ENCODE measurements at places on chromosomes 2 and 18. TPM values are rescaled to one million over a fixed set of nuclear protein-coding genes. Genes with fewer than 3 reads are reported as not detected.

HDHD2 gene
- total RNA-seq = 34.9 TPM

TUBA3D gene
- not detected for total RNA-seq

AGXT gene
- total RNA-seq = not detected

MORN2 gene
- total RNA-seq = 1.4 TPM

GRB14 gene
- not detected for total RNA-seq

MC4R gene
- total RNA-seq = not detected

ZNF385B gene
- total RNA-seq = not detected

SRD5A2 gene
- not detected for total RNA-seq

ZC3H15 gene
- 69.9 TPM for total RNA-seq

RBM43 gene
- 30.6 TPM for total RNA-seq

CNNM3 gene
- total RNA-seq = 40.0 TPM

SEC11C gene
- total RNA-seq = 36.6 TPM

TNS1 gene
- total RNA-seq = 0.47 TPM

ASPRV1 gene
- total RNA-seq = 2.8 TPM

KIAA2012 gene
- total RNA-seq = not detected

- DNase-seq = no peak
- H3K36me3 ChIP-seq = no peaks in the 10 kb centered on the region
- no peak overlapping the region for H3K4me3 ChIP-seq
- no peaks in the 10 kb centered on the region for H3K4me1 ChIP-seq
- H3K27me3 ChIP-seq = no peaks in the 10 kb centered on the region
Observed at GRCh38 chr2:80530442-80531064, 226.0 kb upstream of the LRRTM1 start.

DNA sequence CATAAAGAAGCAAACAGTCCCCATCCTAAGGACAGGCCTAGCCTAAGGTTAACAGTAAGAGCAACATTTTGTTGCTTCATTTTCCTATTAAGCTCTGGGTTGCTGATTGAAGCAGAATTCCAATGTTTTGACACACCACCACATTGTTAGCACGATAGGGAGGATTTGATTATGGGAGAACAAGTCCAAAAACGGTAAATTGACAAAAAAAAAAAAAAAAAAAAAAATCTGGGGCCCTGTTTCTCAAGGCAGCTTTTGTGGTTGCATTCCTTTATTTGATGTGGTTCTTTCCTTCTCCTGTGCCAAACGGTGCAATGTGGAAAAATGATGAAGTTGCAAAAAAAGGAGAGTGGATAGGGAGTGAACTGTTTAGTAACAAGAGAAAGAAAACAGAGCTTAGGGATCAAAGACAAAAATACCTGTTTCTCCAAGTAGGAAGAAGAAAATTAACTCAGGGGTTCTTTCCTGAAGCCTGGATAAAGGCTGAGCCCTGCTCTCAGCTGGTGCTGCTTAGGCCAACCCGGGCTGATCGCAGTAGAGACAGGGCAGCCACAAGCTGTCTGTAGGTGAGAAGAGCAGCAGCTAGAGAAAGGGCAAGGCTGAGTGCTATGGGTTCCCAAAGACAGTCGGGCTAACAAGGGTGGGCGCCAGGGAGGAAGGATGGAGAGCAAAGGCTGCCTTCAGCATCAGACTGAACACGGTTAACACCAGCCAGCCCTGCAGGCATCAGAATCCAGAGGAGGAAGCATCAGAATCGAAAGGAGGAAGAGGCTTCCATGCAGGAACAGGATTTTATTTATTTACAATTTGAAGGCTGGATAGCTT lies 167.8 kb upstream of the FOSL2 start:
- peaks cover 3% of the 10 kb centered on the region for H3K36me3 ChIP-seq
- DNase-seq = no peak
- H3K4me3 ChIP-seq = no peak overlapping the region
- H3K4me1 ChIP-seq = no peaks in the 10 kb centered on the region
- no peaks in the 10 kb centered on the region for H3K27me3 ChIP-seq

DNA sequence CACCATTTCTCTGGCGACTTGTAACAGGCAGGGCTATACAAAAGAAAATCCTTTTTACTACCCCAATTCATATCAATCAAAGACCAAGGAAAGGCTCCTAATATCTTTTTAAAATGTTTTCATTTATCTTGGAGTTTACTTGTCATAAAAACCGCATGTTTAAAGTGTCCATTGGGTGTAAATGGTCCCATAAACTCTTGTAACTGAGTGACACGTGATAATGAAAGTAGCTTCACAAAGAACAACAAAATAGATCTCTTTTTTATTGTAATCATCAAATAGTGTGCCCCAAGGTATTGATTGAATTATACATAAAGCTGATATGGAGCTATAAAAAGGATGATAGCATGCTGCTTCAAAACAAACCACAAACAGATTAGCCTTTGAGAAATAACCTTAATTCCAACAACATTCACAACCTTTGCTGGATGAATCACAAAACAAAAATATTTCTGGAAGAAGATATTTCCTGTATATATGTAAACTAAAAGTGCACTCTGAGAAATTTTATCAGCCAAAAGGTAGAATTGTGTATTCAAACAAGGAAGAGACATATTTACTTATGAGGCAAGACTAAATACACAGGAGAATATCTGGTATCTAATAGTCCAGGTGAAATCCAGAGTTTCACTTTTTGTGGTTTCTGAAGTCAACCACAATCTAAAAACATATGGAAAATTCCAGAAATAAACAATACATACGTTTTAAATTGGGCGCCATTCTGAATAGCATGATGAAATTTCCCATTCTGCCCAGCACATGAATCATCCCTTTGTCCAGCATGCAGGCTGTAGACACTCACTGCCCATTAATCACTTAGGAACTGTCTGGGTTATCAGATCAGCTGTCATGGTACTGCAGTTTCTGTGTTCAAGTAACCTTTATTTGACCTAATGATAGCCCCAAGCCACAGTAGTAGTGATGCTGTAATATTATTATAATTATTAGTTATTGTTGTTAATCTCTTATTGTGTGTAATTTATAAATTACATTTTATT lies 237.5 kb downstream of the PIK3C3 start:
- H3K4me1 ChIP-seq = no peaks in the 10 kb centered on the region
- no peak overlapping the region for H3K4me3 ChIP-seq
- no peak for DNase-seq
- H3K27me3 ChIP-seq = peaks cover 1% of the 10 kb centered on the region
- no peaks in the 10 kb centered on the region for H3K36me3 ChIP-seq

DNA sequence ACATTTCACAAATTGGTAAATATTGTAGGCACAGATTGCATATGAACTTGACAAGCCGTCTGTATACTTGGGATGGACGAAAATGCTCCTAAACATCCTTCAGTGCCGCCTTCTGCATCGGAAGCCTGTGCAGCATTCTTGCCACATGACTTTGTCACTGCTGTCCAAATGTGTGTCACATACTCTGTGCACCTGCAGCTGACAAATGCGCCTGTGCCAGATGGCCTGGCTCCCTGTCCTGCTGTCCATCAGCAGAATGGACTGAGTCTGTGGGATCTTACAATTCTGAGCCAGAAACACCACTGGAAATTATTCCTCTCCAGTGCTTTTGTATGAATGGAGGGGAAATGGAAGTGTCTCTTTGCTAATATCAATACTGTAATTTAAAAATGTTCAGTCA lies 89.9 kb downstream of the DCDC2C start:
- no peaks in the 10 kb centered on the region for H3K27me3 ChIP-seq
- no peak overlapping the region for H3K27ac ChIP-seq
- no peak for DNase-seq

DNA sequence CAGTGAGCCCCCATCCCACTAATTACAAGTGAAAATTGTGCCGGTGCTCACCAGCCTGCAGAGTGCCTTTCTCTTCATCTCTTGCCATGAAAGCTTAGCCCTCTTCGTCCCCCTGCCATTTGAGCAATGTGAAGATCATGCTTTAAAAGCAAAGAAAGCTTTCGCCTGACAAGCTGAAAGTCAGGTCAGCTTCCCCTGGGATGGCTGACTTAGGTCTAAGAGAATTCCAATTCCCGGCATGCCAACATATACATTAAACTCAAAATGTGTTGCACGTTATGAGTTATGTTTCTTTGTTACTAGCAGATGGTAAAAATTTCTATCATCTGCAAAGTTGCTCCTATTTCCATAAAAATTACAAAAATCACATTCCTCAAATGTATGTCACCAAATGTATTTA lies 129.8 kb downstream of the AFF3 start:
- H3K4me3 ChIP-seq = no peak overlapping the region
- no peak overlapping the region for H3K27ac ChIP-seq
- no peaks in the 10 kb centered on the region for H3K27me3 ChIP-seq
- DNase-seq = no peak
- no peaks in the 10 kb centered on the region for H3K36me3 ChIP-seq

GRCh38 chr18:54743605-54743995 lies 84.7 kb upstream of the RAB27B start:
- H3K4me1 ChIP-seq = no peaks in the 10 kb centered on the region
- no peak overlapping the region for H3K27ac ChIP-seq
- H3K36me3 ChIP-seq = no peaks in the 10 kb centered on the region

- no peak overlapping the region for H3K4me3 ChIP-seq
- no peaks in the 10 kb centered on the region for H3K4me1 ChIP-seq
- H3K27me3 ChIP-seq = no peaks in the 10 kb centered on the region
- no peak overlapping the region for H3K27ac ChIP-seq
- no peak for DNase-seq
- no peaks in the 10 kb centered on the region for H3K36me3 ChIP-seq
Observed at GRCh38 chr2:185628985-185629384, 109.6 kb upstream of the FSIP2 start.

- H3K4me3 ChIP-seq = no peak overlapping the region
- H3K36me3 ChIP-seq = peaks cover 3% of the 10 kb centered on the region
- H3K27ac ChIP-seq = no peak overlapping the region
- H3K4me1 ChIP-seq = peaks cover 2% of the 10 kb centered on the region
- H3K27me3 ChIP-seq = no peaks in the 10 kb centered on the region
Observed at GRCh38 chr2:189236066-189236465, 56.5 kb upstream of the COL5A2 start.

DNA sequence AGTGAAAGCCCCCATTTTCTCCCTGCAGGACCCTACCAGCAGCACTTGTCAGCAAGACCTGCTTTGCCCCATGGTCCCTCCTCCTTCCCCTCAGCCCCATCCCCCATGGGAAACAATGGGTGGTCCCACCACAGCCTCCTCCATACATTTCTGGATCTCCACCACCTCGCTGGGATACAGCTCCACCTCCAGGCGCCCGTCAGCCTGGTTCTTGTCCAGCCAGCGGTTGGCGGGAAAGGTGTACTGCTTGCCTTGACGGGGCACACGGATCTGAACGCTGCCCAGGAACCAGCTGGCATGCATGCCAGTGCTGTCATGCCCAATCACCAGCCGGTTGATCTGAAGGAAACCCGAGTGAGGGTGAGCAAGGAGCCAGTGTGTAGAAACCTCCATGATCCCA lies 90.9 kb downstream of the LOXHD1 start:
- no peak for DNase-seq
- H3K4me3 ChIP-seq = no peak overlapping the region
- H3K27me3 ChIP-seq = peaks cover 6% of the 10 kb centered on the region
- H3K4me1 ChIP-seq = no peaks in the 10 kb centered on the region

- H3K4me3 ChIP-seq = peak overlapping the region; percentile 74
- H3K27ac ChIP-seq = no peak overlapping the region
- peaks cover 23% of the 10 kb centered on the region for H3K4me1 ChIP-seq
- H3K27me3 ChIP-seq = peaks cover 16% of the 10 kb centered on the region
- H3K36me3 ChIP-seq = no peaks in the 10 kb centered on the region
Observed at GRCh38 chr2:134705861-134706586, 12.8 kb downstream of the TMEM163 start.

DNA sequence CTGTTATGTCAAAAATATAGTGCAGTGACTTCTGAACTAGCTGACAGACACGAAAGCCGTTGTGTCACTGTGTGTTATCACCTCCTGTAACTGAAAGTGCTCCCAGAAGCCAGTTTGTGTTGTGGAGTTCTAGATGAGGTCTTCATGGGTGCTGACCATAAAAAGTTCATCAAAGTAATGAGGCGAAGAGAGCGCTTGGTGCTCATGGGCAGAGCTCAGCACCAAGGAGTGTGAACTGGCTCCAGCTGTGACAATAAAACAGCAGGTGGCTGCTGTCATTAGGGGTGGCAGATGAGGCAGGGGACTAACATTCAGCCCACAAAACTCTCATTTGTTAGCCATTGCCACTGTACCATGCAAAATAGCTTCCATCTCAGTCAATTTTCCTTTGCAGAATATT lies 151.1 kb downstream of the ZNF407 start:
- H3K27me3 ChIP-seq = no peaks in the 10 kb centered on the region
- no peak overlapping the region for H3K27ac ChIP-seq
- H3K36me3 ChIP-seq = peaks cover 15% of the 10 kb centered on the region
- H3K4me1 ChIP-seq = peaks cover 2% of the 10 kb centered on the region
- no peak for DNase-seq

- no peak for DNase-seq
- H3K27me3 ChIP-seq = peaks cover 5% of the 10 kb centered on the region
- H3K27ac ChIP-seq = no peak overlapping the region
- H3K4me1 ChIP-seq = no peaks in the 10 kb centered on the region
Observed at GRCh38 chr2:121326628-121327027, 41.6 kb upstream of the TFCP2L1 start.

GRCh38 chr18:79182047-79182713 lies 113.0 kb downstream of the ATP9B start:
- H3K27ac ChIP-seq = no peak overlapping the region
- H3K27me3 ChIP-seq = no peaks in the 10 kb centered on the region
- peaks cover 17% of the 10 kb centered on the region for H3K36me3 ChIP-seq
- no peak for DNase-seq
- peaks cover 14% of the 10 kb centered on the region for H3K4me1 ChIP-seq
- no peak overlapping the region for H3K4me3 ChIP-seq

DNA sequence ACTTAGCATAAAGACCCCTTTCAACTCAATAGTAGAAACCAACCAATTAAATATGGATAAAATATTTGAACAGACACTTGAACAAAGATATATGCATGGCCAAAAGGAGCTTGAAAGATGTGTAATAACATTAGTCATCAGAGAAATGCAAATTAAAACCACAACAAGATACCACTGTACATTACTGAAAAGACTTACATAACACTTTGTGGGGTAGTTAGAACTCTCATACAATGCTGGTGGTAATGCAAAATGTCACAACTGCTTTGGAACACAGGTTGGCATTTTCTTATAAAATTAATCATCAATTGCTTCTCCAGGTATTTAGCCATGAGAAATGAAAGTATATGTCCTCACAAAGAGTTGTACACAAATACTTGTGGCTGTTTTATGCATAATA lies 60.7 kb downstream of the TTC27 start:
- no peak for DNase-seq
- H3K27me3 ChIP-seq = no peaks in the 10 kb centered on the region
- H3K36me3 ChIP-seq = no peaks in the 10 kb centered on the region
- H3K4me3 ChIP-seq = no peak overlapping the region

DNA sequence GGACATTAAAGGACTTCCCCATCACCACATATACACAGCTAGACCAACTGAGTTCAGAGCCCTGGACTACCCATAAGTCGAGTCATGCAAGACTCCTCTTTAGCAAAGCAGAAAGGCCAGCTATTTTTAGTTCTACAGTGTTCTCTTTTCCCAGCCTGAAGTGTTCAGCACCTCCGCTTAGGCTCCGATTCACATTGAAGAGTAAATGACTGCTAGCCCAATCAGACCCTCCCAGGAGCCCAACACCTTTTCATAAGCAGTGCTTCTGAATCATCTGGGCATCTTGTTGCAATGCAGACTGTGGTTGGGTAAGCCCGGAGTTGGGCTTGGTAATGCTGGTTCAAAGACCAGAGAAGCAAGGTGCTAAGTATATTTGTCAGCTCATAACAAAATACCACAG lies 138.6 kb upstream of the MSH6 start:
- DNase-seq = no peak
- no peak overlapping the region for H3K27ac ChIP-seq
- H3K27me3 ChIP-seq = peaks cover 1% of the 10 kb centered on the region
- H3K4me3 ChIP-seq = no peak overlapping the region

- H3K36me3 ChIP-seq = no peaks in the 10 kb centered on the region
- H3K4me1 ChIP-seq = no peaks in the 10 kb centered on the region
Observed at GRCh38 chr2:160035125-160035524, 27.3 kb downstream of the PLA2R1 start.

- no peaks in the 10 kb centered on the region for H3K4me1 ChIP-seq
- no peaks in the 10 kb centered on the region for H3K36me3 ChIP-seq
- peaks cover 25% of the 10 kb centered on the region for H3K27me3 ChIP-seq
Observed at GRCh38 chr18:74178884-74179283, 30.6 kb downstream of the TIMM21 start.

All from naive thymus-derived CD8-positive, alpha-beta T cell (primary cell).